ENCODE measurements at places on chromosomes 5 and 9.

- DNase-seq: no peak
Measured at GRCh38 chr5:124796495-124796894, 50.1 kb upstream of the ZNF608 start.

DNA sequence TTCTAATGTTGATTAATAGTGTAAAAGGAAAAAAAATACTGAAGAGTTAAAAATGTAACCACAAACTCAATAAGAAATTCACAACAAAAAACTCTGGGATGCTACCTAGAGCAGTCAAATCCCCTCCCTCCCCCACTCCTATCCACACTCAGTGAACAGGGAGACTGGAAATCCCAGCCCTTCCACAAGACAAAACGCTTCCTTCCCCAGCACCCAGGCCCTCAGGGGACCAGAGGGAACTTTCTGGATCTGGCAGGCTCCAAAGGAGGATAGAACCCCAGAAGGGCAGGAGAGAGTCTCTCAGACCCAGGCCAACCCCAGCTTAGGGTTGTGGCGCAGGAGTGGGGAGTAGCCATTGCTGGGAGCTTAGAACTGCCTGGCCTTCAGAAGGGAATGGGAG lies 55.0 kb downstream of the DCP2 start:
- DNase-seq: no peak

GRCh38 chr9:124302921-124303320 lies 45.2 kb downstream of the NEK6 start:
- no peak for DNase-seq

- no peak for DNase-seq
Measured at GRCh38 chr5:145990170-145990569, 53.8 kb downstream of the SH3RF2 start.

GRCh38 chr5:154222414-154222813 lies 31.9 kb downstream of the GALNT10 start:
- DNase-seq: no peak

GRCh38 chr5:122723606-122724352 lies 51.1 kb upstream of the SNX2 start:
- no peak for DNase-seq

DNA sequence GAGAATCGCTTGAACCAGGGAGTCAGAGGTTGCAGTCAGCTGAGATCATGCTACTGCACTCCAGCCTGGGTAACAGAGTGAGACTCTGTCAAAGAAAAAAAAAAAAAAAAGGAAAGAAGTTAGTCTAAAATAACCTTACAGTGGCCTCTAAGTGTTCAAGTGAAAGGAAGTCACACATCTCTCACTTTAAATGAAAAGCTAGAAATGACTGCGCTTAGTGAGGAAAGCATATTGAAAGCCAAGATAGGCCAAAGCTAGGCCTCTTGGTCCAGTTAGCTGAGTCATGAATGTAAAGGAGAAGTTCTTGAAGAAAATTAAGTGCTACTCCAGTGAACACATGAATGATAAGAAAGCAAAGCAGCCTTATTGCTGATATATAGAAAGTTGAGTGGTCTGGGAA lies 38.1 kb downstream of the ITGA1 start:
- DNase-seq: no peak

DNA sequence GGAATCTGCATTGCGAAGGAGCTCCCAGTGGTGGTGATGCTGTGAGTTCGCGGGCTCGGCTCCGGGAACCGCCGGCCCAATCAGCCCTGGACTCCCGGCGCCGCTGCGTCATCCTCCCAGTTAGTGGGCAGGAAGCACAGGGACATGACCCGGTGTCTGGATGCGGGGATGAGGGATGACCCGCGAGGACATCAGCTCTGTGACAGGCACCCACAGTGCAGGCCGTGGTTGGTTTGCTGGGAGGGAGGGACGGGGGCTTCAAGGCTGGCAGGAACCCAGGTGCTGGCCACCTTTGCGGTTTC lies 996 bp downstream of the NXNL2 start:
- DNase-seq: no peak

GRCh38 chr5:10145923-10146401 lies 103.7 kb downstream of the ATPSCKMT start:
- DNase-seq: no peak

DNA sequence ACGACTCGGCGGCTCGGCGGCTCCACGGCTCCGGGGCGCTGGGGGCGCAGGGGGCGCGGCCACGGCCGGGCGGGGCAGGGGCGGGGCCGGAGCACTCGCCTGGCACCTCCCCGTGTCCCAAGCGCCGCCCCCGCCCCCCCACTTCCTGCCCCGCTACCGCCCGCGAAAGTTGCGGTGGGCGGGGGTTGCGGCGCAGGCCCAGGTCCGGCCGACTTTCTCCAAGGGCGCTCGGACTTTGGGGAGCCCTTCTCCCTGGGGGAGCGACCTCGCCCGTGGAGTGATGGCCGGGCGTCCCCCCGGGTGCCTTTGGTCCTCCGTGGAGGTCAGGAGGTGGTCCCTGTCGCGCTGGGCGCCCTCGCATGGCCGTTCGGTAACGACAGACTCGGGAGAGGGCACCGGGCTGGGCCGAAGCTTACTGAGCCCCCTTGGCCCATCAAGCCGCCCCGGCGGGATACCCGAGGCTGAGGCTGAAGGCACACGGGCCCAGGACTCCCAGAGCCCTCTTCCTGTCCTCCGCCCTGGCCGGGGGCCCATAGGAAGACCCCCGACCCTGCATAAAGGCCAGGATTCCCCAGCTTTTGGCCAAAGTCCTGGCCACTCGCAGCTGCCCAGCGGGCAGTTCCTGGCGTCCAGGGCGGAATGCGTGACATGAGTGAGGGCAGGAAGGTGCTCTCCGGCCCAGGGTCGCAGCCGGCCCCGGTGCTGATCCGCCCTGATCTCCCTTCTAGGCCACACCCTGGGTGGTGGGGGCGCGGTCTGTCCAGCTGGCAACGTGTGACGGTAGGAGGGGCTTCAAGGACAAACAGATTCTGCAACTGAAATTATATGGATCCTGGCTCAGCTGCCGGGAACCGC lies 883 bp upstream of the VAV2 start:
- peak; percentile 29 for DNase-seq

DNA sequence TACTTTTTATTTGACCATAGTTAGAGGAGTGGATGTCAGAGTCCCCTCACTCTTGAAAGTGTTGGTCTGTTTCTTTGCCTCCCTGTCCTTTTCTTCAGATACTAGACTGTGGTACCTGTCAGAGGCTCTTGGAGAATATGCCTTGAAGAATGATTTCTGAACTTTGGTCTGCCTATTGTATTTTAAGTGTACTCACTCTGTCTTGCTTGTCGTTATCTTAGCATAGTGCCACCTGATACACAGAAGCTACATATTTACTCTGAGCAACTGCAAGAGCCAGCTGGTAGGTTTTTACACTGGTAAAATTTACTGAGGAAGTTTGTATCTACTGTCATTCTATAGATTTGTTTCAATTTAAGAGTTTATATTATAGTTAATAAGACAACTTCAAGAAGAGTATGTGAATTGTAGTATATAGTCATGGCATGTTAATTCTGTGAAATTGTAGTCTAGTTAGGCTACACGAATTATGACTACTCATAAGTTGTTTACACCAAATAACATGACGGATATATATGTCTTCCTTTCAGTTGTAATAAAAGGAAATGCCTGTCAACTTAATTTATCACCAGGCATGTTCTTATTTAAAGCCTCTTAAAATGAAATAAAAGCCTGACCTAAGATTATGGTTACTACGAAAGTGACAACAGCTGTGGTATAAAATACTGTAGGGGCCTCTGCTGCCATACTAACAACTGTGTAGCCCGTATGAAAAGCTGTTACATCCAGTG lies 201.7 kb downstream of the KDM4C start:
- DNase-seq: no peak

GRCh38 chr9:117002686-117003085 lies 315.6 kb downstream of the TRIM32 start:
- DNase-seq: no peak

DNA sequence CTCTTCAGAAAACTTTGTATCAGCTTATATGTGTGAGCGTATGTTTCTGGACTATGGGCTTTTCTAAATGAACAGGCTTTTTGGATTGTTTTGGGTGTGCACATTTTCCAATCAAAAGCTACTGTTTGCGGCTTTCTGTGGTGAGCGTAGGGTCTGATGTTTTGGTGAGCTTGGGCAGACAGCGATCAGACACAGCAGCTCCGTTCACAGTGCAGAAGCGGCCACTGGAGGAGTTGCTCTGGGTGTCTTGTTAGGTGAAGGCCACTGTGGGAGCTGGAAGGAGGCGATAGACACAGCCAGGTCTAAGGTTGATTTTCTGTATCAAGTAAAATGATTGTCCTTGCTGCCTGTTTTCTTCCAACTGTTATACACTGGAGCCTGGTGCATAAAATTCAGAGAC lies 11.1 kb downstream of the PRRC2B start:
- no peak for DNase-seq

GRCh38 chr5:130652176-130652575 lies 512.9 kb downstream of the HINT1 start:
- no peak for DNase-seq

- DNase-seq: no peak
Measured at GRCh38 chr9:73736270-73736669, 584.6 kb downstream of the ANXA1 start.

DNA sequence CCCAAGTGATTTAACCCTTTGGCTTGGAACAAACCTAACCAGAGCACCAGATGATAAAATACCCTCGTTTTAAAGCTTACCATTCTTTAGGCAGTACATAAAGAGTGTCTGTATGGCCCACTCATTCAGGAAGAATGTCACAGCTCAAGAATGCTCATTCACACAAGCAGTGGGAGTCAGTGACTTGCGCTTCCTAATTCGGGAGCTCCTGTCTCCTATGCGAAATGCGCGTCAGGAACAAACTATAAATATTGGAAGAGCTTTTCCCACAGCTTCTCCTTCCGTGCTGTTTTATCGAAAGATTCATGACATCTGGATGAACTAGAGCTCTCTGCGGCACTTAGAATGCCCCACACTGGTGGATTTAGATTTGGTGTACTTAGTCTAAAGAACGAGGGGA lies 66.6 kb downstream of the NTRK2 start:
- no peak for DNase-seq

DNA sequence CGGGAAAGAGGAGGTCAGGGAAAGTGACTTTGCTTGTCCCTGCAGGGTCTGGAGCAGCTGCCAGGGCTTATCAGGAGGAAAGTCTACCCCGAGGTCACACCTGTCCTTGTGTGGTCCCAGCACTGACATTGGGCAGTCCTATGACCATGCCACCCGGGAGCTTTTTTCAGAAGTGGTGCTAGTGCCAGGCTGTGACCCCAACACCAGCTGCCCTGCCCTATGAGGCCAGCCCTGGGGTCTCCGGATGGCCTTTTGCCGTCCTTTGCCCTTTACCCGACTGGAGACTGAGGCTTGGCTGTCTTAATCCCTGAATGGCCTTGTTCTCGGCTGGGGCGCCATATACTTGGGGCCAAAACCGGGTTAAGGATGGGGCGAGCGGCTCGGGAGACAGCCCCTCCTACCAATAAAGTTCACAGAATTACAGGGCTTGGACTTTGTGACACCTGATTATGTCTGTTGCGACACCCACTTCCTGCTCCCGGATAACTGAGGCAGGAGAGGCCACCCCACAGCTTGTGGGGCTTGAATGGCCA lies 22.2 kb upstream of the SLC9A3 start:
- no peak for DNase-seq

GRCh38 chr5:5979761-5980537 lies 398.4 kb downstream of the MED10 start:
- DNase-seq: no peak

GRCh38 chr9:87029905-87030304 lies 82.6 kb upstream of the GAS1 start:
- no peak for DNase-seq

- no peak for DNase-seq
Measured at GRCh38 chr5:144467792-144468191, 297.1 kb downstream of the KCTD16 start.
